Activated CD8-positive, alpha-beta memory T cell treated with anti-CD3 and anti-CD28 coated beads, Interleukin-2, amount 50 U/mL, for 4 hours (primary cell): ENCODE measurements at places on chromosomes 16 and 17.

GRCh38 chr17:74213861-74214391, 555 bp downstream of the TTYH2 start:
- DNase-seq: no peak

DNA sequence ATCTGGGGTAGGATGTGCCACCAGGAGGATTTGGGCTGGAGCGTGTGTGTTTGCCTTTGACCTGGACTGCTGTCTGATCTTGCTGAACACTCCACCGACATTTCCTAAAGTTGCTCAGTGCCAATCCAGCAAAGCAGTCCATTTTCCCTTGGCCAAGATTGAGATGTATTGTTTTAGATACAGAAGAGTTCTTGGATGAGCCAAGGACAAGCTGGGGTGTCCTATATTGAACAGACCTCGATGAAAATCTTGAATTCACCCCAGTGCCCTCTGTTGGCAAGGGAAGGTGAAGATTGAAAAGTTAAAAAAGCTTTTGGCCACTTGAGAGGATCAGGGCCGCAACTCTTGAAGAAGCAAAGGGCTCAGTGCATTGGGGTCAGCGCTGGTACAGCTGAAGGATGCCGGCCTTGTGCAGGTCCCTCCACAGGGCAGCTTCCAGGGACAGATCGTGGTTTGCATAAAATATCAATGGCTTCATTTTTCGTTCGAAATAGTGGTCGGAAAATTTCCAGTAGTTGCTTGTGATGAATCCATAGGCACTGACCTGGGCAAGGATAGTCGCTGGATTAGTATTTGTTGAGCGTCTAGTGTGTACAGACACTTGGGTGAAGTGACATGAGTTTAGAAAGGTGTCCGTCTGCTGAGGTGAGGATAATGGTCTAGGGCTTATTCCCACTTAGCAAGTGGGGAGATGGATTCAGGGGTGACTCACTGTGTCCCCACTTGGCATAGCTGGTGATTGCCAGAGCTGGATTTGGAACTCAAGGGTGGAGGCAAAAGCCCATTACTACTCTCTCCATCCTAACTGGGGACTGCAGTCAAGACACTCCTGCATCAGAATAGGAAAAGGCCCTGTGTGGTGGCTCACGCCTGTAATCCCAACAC, 19.7 kb downstream of the ST6GALNAC2 start:
- no peak for DNase-seq

DNA sequence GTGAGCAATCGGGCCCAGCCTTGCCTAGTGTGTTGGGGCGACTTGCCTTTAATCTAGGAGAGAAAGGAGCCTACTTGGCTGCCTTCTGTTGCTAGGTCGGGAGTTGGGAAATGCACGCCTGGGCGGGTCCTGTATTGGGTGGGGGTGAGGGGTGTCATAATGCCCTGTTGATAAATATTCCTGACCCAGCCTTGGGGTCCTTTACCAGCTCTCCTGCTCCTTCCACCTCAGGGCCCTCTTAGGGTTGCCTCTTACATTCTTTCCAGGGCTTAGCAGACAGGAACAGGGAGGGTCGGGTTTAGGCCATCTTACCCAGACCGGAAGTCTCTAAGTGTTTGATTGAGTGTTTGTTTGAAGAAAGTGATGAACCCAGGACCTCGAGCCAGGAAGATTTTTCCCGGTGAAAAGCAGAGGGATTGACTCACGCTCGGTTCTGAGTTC, 112.9 kb downstream of the SEC14L1 start:
- no peak for DNase-seq

DNA sequence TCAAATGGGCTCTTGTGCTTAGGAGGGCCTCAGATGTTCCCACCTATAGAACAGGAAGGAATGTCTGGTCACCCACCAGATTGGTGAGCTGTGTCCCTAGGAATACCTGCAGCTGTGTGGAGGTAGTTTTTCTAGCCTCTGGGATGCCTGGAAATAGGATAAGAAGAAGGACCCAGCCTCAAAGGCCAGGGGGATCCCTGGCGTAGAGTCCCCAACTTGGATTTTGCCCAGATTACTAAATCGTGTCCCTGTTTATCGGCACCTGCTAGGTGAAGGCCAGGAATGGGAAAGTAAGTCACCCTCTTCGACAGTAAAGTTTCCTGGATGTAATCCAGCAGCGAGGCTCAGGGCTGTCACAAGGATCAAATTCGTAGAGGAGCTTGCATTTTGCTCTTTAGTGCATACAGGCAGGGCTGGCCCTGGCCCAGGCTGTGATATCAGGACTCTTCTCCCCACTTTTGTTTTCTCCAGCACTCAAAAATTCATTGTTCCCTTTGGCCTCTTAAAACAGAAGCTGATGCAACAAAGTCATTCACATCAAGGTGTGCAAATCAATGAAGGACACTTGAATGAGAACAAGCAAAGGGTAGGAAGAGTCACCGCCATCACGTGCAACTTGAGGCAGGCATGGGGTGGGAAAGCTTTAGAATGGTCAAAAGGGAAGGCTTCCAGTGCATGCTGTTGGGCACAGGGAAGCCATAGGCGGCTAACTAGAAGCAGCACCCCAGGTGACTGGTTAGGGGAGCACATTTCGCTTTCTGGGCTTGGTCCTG, 7.5 kb downstream of the SLC13A2 start:
- DNase-seq: no peak

- DNase-seq: no peak
Observed at GRCh38 chr17:18919963-18920362, 32.0 kb upstream of the SLC5A10 start.

GRCh38 chr16:66273644-66274334, 92.7 kb upstream of the CDH5 start:
- no peak for DNase-seq

GRCh38 chr17:62112229-62112628, 47.2 kb upstream of the MED13 start:
- DNase-seq: no peak

GRCh38 chr17:46023783-46024388, 24.8 kb downstream of the STH start:
- DNase-seq: no peak

DNA sequence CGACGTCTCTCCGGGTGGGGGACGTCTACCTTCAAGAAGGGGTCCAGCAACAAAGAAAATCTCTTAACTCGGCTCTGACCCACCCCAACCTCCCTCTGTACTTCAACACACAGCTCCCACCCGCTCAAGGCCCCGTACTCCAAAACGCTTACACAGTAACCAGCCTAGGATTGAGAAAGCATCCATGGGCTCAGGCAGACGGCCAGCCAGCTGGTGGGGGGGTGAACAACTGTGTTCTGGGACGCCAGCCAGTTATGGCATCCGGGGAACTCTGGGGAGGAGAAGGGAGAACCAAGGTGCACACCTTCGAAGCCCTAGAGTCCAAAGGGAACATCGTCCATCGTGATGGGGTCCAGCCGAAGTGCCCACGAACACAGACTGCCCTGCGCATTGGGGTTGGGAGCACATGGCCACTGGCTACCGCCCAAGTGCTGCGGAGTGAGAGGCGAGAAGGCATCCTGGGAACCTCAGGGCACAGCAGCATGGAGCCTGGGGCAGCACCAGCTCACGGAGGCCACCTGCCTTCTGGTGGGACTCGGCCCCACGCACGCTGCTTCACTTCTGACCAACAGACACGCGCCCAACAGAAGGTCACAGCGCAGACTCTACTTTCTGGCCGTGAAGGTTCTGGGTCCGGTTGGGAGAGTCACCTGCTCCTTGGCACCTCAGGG, 14.3 kb downstream of the SLC16A3 start:
- no peak for DNase-seq

DNA sequence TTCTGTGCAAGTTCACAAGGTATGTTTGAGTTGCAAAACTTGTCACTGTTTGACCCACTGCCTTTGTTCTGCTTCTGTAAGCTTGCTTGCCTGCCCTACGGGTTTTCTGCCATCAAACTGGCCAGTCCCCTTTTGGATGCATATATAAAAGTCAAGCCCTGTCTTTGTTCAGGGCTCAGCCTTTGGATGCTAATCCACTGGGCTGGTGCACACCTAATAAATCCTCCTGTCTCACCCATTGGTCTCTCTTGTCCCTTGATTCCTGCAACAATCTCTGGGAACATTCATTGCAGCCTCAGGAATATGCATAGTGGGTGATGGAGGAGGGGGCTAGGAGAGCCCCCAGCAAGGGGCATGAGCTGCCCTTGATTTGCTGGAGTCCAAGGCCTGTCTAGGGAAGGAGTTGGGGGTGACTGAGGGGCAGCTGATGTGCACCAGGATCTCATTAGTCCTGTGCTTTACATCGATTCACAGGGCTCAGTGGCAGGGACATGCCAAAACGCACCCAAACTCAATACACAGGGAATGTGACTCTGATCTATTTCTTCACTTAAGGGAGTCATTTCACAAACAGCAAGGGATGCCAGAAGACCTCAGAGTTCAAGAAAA, 225.4 kb upstream of the NLRP1 start:
- DNase-seq: no peak

DNA sequence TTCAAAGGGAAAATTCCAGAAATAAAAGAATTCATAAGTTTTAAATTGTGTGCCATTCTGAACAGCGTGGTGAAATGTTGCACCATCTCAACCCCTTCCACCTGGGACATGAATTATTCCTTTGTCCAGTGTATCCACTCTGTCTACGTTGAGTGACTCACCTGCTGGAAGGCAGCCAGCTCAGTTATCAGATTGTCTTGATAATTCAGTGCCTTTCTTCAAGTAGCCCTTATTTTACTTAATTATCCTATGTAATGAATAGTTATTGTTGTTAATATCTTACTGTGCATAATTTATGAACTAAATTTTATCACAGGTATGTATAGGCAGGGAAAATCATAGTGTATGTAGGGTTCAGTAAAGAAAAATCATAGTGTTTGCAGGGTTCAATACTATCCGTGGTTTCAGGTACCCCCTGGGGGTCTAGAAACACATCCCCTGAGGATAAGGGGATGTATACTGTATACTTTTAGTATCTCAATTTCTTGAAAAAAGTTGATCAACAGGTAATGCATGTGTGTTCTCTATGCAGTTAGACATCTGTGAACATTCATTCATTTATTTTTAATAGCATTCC, 7.7 kb upstream of the PCTP start:
- DNase-seq: no peak

DNA sequence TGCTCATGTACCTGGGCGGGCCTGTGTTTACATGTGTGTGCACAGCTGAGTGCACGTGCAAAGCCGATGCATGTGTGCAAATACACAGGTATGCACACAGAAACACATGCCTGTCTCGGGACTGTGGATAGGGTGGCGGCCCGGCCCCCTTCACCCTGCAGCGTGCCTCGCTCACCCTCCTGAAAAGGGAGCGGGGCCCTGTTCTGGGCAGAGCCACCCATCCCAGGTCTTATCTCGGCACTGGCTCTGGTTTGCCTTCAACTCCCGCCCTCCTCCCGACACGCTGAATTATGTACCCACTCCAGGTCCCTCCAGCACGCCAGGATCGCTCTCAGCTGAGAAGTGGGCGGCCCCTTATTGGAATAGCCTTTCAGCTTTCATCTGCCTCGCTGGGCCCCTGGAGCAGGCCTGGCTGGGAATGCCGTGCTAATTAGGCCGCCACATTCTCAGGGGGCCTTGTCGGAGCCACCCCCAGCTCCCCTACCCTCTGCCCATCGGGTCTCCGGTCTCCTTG, 77.8 kb downstream of the RTN4RL1 start:
- DNase-seq: no peak

DNA sequence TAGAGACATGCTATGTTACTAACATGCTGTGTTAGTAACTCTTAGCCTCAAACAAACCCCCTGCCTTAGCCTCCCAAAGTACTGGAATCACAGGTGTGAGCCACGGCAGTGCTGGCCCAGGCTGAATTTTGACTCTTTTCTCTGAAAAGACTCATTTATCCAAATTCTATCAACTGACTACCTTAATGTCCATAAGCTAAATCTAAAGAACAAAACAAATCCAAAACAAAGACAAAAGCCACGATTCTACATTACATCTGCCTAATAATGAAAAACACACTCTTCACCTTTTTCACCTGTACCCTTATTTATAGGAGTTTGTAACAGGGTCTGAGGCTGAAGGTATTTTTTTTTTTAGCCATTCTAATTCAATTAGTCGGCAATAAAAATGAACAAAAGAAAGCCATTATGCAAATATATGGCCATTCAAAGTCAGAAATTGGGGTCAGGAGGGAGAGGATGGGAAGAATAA, 432.5 kb downstream of the RBFOX1 start:
- DNase-seq: no peak

DNA sequence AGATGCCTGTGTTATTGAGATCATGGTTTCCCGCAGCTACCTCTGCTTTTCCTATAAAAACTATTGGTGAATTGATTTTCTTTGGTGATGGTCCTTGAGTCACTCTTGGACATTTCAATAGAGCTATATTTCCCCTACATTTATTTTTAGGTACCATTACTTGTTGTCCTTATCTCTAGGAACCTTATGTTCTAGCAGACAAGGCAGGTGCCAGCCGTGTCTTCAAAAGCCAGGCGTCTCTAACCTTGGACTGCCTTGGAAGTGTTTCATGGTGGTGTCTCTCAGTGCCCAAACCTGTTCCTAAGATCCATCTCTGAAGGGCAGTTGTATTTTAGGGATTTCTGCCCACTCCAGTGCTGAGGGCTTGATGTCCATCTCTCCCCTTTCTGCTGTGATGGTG, 77.4 kb upstream of the CLEC18A start:
- DNase-seq: no peak

DNA sequence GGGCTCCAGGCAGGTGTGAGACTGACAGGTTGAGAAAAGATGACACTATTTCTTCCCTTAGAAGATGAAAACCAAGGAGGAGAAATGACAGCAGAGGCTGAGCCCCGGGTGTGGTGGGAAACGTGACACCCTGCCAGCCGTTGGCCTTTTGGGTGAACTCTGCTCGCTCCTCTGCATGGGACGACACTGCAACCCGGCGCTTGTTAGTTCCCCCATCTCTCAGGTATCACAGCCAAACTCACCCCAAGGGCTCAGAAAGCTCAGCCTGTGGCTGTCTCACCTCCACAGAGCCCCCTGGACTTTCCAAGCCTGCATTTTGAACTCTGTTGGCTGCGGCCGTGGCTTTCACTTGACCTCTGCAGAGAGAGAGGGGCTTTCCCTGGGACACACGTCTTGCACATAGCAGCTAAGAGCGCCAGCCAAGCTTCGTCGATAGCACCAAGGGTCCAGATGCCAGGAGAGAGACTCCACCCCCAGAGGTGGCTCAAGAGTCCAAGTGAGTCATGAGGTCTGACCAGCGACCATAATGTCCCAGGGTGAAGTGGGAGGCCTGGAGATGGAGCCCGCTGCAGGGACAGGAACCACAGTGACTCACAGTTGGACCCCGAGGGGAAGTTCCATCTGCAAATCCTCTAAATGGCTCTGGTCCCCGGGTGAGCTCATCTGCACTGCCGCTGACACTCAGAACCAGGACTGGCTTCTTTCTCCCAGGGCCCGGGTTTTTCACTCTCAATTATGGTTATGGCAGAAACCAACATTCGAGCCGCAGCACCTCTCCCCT, 301.9 kb downstream of the SOX9 start:
- no peak for DNase-seq

DNA sequence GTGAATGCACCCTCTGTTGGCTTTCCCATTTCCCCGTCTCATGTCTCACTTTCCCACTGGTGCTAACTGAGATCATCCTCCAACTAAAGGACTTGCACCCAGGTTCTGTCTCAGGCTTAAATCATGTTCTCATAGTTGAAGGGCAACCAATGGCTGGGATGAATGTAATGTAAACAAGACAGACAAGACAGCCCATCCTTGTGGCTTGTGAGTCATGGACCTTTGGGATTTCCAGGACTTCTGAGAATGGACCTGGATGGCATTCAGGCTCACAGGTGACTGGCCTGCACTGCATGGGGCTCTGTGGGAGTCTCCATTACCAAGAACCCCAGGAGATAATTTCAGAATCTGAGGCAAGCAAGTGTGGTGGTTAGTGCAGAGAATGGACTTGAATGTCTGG, 347.5 kb downstream of the HAPSTR1 start:
- DNase-seq: no peak
